Left renal cortex interstitium (tissue), 4 donors: ENCODE measurements at places on chromosomes 13 and 19. TPM values are rescaled to one million over a fixed set of nuclear protein-coding genes. Genes with fewer than 3 reads are reported as not detected.

GRCh38 chr13:78341032-78341431 is 262.3 kb downstream of the POU4F1 start:
- no peak for DNase-seq

- DNase-seq: no peak
Measured at GRCh38 chr13:34223984-34224383, 406.0 kb downstream of the RFC3 start.

DNA sequence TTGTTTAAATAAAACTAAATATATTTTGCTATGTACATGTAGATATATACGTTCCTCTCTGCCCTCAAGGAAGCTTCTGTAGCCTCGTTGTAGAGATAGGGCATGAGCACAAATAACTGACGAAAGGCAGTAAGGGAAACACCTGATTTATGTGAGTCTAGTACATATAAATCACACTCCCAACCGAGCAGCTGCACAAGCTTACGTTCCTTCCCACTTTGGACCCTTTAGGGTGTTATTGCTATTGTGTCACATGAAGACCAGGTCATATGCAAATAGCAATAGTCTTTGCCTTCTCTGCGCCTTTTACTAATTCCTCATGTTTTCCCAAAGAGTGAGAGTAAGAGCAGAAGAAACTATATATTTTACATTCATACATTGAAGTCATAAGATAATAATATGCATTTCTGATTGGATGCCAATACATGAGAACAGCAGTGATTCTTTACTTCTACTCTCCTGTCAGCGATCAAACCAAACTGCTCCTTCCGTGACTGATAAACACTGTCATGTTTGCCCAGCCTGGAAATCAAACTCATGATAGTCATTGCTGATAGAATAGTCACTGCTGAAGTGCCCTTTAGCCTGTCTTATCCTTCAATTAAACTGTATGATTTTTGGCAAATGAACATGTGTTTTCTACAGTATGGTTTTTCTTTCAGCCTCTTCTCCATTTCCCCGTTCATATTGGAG is 127.2 kb upstream of the MAB21L1 start:
- DNase-seq: no peak

GRCh38 chr13:32248801-32249200 is 66.4 kb downstream of the ZAR1L start:
- DNase-seq: no peak

Gene FCAR
- 0.11 TPM for polyA plus RNA-seq

Gene KLK11
- polyA plus RNA-seq: 0.30 TPM

Gene PNMA8A
- 45.6 TPM for polyA plus RNA-seq

Gene ZNF626
- polyA plus RNA-seq: 26.1 TPM

Gene SIGLECL1
- not detected for polyA plus RNA-seq

Gene YIPF2
- 54.9 TPM for polyA plus RNA-seq
